Common myeloid progenitor, CD34-positive (primary cell): ENCODE measurements at places on chromosomes 7 and 10.

GRCh38 chr10:77135555-77135954, 502.1 kb downstream of the KCNMA1 start:
- DNase-seq = no peak
- H3K4me1 ChIP-seq = no peaks in the 10 kb centered on the region
- H3K27ac ChIP-seq = no peak overlapping the region
- no peak overlapping the region for H3K4me3 ChIP-seq

DNA sequence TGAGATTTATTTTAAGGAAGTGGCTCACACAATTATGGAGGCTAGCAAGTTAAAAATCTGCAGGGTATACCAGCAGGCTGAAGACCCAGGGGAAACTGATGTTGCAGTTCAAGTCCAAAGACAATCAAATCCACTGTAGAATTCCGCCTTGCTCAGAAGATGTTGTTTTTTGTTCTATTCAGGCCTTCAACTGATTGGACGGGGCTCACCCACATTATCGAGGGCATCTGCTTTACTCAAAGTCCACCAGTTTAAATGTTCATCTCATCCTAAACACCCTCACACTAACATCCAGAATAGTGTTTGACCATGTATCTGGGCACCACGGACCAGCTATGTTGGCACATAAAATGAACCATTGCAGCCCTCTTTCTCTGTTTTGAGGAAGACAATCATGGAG, 211.2 kb upstream of the GPR26 start:
- no peaks in the 10 kb centered on the region for H3K36me3 ChIP-seq
- DNase-seq = no peak
- peaks cover 20% of the 10 kb centered on the region for H3K27me3 ChIP-seq
- H3K4me3 ChIP-seq = no peak overlapping the region
- H3K27ac ChIP-seq = no peak overlapping the region
- no peaks in the 10 kb centered on the region for H3K4me1 ChIP-seq

- no peaks in the 10 kb centered on the region for H3K36me3 ChIP-seq
- H3K4me3 ChIP-seq = no peak overlapping the region
- no peak for DNase-seq
- no peaks in the 10 kb centered on the region for H3K4me1 ChIP-seq
Observed at GRCh38 chr10:71205468-71205867, 6.9 kb upstream of the UNC5B start.

GRCh38 chr7:29946428-29947186, 43.0 kb downstream of the SCRN1 start:
- H3K4me1 ChIP-seq = no peaks in the 10 kb centered on the region
- H3K36me3 ChIP-seq = peaks cover 42% of the 10 kb centered on the region
- H3K27me3 ChIP-seq = no peaks in the 10 kb centered on the region
- peak; percentile 80 for DNase-seq

GRCh38 chr10:62528441-62528840, 154.3 kb downstream of the ZNF365 start:
- no peak overlapping the region for H3K27ac ChIP-seq
- no peaks in the 10 kb centered on the region for H3K36me3 ChIP-seq
- H3K4me3 ChIP-seq = no peak overlapping the region
- H3K4me1 ChIP-seq = peaks cover 9% of the 10 kb centered on the region
- peak; percentile 72 for DNase-seq

DNA sequence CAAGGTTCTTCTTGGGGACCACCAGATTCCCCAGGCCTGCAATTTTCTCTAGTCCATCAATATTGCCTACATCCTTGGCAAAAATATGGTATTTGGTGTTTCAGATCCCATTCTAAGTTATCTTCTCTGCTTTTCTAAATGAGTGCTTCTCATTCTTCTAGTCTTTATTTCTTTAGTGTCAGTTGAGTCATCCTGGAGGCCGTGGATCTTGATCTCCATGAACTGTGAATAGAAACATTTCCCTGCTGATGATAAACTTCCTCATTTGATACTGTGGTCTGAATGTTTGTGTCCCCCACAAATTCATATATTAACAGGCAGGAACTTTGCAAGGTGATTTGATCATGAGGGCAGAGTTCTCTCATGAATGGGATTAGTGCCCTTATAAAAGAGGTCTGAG, 779.3 kb downstream of the INHBA start:
- no peak overlapping the region for H3K27ac ChIP-seq
- H3K27me3 ChIP-seq = no peaks in the 10 kb centered on the region
- no peaks in the 10 kb centered on the region for H3K36me3 ChIP-seq
- no peak for DNase-seq
- no peaks in the 10 kb centered on the region for H3K4me1 ChIP-seq

DNA sequence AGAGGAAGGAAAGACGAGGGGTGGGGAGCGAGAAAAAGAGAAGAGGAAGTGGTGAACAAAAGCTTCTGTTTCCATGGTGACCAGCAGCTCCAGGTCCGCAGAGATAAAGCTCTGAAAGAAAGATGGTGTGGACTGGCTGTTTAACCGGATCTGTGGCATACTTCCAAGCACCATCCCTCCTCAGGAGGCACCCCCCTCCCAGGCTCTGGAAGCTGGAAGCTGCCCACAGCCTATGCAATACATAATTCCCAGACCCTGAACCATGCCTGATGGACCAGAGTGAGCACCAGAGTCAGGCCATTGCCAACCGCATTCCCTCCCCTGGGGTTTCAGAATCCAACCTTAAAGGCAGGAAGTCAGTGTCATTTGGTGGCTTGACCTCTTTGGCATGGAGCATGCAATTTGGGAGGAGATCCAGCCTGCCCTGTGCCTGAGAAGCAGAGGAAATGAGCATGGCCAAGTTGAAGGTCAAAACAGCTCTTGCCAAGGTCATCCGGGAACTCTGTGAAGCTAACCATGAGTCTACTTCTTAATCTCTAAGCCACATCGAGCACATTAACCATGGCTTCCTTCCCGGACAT, 22.2 kb upstream of the CPXM2 start:
- peak; percentile 75 for DNase-seq
- peaks cover 34% of the 10 kb centered on the region for H3K4me1 ChIP-seq
- H3K36me3 ChIP-seq = no peaks in the 10 kb centered on the region
- H3K27ac ChIP-seq = no peak overlapping the region
- no peaks in the 10 kb centered on the region for H3K27me3 ChIP-seq

DNA sequence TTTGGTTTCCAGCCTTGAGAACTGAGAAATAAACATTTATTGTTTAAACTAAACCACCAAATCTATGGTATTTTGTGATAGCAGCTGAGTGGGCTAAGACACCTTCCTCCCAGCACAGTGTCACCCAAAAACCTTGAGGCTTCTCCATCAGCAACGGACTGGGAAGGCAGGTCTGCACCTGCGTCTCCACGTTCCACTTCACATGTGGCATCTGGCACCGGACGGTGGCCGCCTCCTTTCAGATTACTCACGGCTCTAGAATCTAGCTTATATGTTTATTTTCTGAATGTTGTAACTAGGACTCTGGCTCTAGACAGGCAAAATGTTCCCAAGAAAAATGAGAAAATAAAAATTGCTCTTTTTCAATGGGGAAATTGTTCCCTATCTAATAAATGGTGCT, 201.0 kb downstream of the ADARB2 start:
- H3K36me3 ChIP-seq = no peaks in the 10 kb centered on the region
- no peaks in the 10 kb centered on the region for H3K27me3 ChIP-seq
- no peak overlapping the region for H3K4me3 ChIP-seq
- H3K4me1 ChIP-seq = no peaks in the 10 kb centered on the region
- no peak for DNase-seq

DNA sequence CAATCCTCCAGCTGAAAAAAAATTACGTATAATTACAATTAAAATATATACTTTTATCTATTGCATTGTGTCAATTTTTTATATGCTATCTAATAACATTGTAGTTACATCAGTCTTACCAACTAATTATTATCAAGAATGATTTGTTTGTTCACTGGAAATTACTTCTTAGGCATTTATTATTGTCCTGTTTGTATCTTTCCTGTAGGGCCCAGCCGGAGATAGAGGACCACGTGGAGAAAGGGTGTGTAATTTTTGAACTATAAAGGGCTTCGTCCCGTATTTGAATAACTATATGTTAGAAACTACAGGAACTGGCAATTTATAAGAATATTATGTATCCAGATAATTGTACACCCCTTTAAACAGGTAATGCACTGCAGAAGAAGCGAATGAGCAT, 4.1 kb downstream of the COL1A2 start:
- H3K27ac ChIP-seq = no peak overlapping the region
- no peak overlapping the region for H3K4me3 ChIP-seq
- peaks cover 8% of the 10 kb centered on the region for H3K4me1 ChIP-seq
- H3K27me3 ChIP-seq = no peaks in the 10 kb centered on the region
- DNase-seq = no peak

DNA sequence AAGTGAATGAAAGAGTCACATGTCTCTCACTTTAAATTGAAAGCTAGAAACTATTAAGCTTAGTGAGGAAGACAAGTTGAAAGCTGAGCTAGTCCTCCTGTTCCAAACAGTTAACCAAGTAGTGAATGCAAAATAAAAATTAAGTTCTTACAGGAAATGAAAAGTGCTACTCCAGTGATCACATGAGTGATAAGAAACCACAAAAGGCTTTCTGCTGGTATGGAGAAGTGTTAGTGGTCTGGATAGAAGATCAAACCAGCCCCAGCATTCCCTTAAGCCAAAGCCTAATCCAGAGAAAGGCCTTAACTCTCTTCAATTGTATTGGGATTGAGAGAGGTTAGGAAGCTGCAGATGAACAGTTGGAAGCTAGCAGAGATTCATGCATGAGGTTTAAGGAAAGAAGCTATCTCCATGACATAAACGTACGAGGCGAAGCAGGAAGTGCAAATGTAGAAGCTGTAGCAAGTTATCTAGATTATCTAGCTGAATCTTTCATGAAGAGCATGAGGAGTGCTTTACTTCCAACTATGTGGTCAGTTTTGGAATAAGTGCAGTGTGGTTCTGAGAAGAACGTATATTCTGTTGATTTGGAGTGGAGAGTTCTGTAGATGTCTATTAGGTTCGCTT, 261.6 kb downstream of the MDFIC start:
- peaks cover 10% of the 10 kb centered on the region for H3K4me1 ChIP-seq
- H3K27ac ChIP-seq = no peak overlapping the region
- peak; percentile 76 for DNase-seq
- peaks cover 11% of the 10 kb centered on the region for H3K27me3 ChIP-seq

DNA sequence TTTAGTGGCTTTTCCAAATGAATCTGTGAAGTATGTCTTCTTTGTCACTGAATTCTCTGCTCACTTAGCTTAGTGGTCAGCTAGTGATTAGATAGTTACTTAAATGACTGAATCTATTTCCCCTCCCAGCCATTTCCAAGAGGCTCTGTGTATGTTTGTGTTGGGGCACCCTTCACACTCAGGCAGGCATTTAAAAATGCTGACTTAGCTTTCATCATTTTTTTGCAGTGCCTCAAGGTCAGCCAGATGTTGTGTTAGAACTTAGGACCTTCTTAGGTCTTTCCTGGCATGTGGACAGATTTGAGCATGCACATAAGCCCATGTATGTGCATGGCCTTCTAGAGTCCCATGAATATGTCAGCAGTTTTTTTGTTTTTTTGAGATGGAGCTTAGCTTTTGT, 25.4 kb upstream of the HHEX start:
- H3K36me3 ChIP-seq = no peaks in the 10 kb centered on the region
- H3K4me1 ChIP-seq = no peaks in the 10 kb centered on the region
- H3K27me3 ChIP-seq = no peaks in the 10 kb centered on the region
- no peak overlapping the region for H3K27ac ChIP-seq
- no peak for DNase-seq
